Kidney tubule cell (primary cell): ENCODE measurements at places on chromosomes 5 and 9.

GRCh38 chr9:34964458-34964857, 6.4 kb downstream of the PHF24 start:
- no peak for DNase-seq

GRCh38 chr9:133493428-133493827, 14.5 kb upstream of the SLC2A6 start:
- no peak for DNase-seq

DNA sequence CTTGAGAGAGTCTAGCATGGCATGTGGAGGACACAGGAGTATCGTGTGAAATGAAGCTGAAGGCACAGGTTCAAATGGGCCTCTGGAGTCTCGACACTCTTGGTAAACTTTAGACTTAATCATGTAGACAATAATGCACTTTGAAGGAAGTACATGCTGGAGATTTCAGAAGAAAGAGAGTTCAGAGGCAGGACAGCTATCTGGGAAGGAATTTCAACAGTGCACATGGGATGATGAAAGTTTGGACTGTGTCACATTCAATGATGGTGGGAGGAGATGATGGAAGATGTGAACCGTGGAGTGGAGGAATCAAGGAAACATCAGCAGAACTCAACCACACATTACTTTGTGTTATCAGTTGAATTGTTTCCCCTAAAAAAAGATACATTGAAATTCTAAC, 88.6 kb upstream of the PAPPA start:
- DNase-seq = no peak

DNA sequence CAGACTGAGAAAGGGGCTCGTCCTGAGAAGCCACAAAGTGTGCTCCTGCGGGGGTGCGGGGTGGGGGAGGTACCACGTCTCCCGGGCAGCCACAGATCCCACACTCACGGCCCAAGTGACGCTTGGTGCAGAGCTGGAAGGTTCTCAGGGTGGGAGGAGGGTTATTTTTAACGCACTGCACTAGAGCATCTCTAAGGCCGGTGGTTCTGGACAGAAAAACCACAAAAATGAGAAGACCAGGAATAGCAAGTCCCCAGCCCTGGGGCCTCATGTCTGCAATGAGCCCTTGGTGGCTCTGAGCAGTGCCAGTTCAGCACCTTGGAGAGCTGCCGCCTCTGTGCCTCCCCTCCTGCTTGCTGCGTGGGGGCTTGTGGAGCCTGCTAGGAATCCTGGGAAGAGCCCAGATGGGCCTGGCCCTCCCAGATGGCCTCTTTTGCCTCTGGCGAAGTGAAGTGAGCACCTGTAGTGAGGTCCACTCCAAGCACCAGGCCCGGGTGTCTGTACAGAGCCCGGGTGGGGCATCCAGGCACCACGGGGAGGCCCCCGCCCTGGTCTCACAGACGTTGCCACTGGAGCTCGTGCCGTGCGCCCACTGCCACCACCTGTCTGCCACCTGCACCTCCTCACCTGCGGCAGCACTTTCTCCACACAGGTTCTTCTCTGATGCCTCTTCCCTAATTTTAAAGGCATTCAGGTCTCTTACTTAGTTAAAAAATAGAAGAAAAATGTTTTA, 48.9 kb upstream of the CACNA1B start:
- no peak for DNase-seq

- DNase-seq = peak; percentile 40
Measured at GRCh38 chr5:126718236-126718868, 58.6 kb upstream of the LMNB1 start.

GRCh38 chr5:166018716-166019115, 2272.7 kb upstream of the WWC1 start:
- DNase-seq = no peak

- no peak for DNase-seq
Measured at GRCh38 chr9:137953683-137954438, 76.3 kb downstream of the CACNA1B start.

DNA sequence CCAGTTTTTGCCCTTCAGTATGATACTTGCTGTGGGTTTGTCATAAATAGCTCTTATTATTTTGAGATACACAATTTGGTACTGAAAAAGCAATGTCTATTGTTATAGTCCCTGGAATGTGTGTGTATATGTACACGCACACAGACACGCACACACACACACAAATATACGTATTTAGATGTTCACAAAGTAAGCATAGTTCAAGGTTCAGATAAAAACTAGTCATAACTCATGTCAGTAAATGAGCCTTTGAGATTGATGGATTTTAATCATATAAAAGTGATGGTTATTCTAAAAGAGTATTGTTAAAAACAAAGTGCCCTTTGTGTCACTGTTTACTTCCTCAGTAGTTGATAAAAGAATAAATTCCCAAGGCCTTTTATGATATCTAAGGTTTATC, 147.3 kb downstream of the PARP8 start:
- DNase-seq = no peak

- DNase-seq = no peak
Measured at GRCh38 chr5:125411071-125411743, 664.8 kb upstream of the ZNF608 start.

DNA sequence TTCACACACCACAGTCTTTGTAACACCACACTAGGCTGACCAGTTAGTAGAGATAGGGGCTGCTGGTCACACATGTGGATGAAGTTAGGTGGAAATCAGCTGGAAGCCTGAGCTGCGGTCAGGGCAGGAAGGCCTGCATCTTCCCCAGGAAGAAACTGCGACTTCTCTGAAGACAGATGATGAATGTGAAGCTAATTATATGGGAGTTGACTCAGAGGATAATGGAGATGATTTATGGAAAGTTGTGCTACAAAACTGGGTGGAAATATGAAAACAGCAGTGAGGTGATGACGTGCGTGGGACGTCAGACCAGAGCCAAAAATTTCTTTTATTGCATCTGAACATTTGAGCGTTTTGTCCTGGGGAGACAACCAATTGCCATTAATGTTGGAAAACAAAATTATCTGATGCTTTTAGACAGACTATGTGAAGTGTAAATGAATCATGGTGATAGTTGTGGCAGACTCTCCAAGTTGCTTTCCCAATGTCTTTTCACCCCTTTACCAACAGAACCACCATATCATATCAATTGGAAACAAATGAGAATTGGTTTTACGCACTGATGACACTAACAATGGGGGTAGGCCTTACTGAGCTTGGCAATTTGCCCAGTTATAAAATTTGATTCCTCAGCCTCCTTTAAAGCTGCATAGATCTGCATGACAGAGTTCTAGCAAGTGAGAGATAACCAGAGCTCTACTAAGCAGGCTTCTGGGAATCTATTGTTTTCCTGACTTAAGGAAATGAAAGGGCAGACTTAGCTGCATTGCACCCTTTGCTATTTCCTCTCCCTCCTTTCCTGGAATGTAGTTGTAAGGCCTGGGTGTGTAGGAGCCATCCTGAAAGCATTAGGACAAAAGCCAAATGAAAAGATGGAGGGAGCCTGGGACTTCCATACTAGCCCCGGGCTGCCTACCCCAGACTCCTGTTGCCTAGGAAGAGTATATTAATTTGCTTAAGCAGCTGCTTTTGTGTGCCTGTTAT, 84.0 kb downstream of the RAB3C start:
- DNase-seq = no peak

GRCh38 chr9:133714606-133715294, 23.4 kb downstream of the SARDH start:
- peak; percentile 17 for DNase-seq

- peak; percentile 28 for DNase-seq
Measured at GRCh38 chr9:26789959-26790358, 102.6 kb downstream of the CAAP1 start.

- no peak for DNase-seq
Measured at GRCh38 chr5:123813264-123813663, 301.3 kb downstream of the CSNK1G3 start.

DNA sequence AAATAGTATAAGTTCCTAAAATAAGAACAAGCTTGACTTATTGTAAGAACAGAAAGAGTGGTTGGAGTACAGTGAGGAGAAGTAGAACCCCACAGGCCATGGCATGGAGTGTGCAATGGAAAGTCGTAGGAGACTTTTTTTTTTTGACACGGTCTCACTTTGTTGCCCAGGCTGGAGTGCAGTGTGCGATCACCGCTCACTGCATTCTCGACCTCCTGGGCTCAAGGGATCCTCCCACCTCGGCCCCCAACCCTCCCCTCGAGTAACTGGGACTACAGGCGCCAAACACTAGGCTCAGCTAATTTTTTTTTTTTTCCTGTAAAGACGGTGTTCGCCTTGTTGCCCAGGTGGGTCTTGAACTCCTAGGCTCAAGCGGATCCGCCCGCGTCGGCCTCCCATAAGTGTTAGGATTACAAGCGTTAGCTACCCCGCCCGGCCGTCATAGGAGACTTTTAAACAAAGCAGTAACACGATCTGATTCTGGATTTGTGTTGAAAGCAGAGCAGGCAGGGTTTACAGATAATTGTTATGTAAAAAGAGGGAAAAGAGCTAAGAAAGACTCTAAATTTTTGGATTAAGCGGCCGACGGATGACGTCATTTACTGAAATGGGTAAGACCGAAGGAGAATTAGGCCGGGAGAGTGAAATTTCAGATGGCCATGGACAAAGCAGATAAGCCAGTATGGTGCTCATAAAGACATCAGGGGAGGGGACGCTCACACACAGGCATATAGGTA, 752 bp downstream of the TSTD2 start:
- DNase-seq = no peak

DNA sequence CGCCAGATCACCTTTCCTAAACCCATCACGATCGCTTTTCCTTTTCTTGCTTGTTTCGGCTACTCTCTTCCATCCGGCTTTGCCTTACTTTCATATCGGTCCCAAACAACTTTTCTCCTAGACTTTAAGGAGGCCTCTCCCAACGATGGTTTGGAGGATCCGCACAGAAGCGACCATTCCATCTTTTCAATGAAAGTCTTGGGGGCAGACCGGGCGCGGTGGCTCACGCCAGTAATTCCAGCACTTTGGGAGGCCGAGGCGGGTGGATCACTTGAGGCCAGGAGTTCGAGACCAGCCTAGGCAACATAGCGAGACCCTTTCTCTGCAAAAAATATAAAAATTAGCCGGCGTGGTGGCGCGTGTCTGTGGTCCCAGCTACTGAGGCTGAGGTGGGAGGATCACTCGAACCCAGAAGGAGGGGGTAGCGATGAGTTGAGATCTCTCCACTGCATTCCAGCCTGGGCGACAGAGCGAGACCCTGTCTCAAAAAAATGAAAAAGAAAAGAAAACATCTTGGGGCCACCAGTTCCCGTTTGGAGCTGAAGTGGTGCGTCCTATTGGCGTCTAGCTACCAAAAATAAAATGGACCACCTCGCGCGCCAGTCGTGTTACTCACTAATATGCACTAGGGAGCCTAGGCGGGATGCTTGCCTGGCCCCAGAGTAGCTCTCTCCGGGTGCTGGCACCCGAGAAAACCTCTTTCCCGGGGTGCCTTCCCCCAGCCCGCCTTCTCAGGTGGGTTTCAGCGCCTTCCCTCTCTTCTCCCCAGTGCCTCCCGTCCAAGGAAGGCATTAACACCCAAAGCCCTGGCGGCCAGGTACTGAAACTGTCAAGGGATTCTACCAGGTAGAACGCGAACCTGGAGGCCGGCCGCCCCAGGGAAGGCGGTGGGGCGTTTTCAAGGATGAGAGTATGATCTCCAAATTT, 800 bp upstream of the AP3B1 start:
- DNase-seq = peak; percentile 65

DNA sequence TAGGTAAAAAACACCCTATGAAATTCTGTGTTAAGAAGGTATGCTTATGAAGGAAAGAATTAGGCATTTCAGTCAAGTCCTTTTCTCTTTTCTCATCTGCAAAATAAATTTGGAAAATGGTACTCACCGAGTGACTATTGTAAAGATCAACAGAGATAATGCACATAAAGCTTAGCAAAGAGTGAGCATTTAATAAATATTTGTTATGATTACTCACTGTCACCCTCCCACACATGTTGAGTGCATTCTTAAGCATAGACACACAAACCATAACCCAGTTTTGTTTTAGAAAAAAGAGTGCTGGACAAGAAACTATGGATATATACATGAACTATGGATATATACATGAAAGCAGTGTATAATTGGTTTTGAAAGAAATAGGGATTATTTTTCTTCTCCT, 54.7 kb upstream of the PRLR start:
- no peak for DNase-seq

- no peak for DNase-seq
Measured at GRCh38 chr9:138101444-138102234, 224.1 kb downstream of the CACNA1B start.

DNA sequence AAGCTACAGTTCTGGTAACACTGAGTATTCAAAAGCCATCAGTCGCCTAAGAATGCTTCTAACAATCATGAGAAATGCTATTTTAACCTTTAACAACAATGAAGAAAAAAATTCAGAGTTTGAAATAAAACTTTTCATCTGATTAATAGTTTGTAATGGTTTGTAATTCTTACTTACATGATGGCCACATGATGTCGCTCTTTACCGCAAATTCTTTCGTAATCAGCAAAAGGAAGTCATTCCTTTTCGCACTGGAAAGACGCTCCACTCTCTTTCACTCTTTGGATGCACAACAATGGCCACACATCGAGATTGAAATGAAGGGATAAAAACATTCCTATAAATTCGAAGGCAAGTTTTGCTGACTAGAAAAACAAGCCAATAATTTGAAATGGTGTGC, at the start of gene PCDHA7:
Gene PCDHA7, plus strand, starts transcription at position 277 of the 400 bp plus-strand sequence. Its CDS starts 115 bp downstream, at position 392.
- peak; percentile 28 for DNase-seq

DNA sequence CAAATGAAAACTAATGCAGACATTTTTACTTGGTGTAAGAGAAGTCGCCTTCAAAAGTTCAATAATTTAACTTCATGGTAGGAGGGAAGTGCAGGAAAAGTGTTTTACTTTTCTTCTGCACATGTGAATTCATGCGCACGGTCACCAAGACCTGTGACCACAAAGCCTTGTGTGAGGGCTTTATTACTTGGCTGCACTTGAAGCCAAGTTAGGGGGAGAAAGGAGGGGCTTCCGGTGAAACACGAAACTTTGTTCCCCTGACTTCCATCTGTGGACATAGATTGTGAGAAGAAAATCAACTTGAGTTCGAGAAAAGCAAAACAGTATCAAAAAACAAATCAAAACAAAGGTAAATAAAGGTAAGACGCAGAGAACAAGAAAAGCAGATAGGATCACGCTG, 239.9 kb downstream of the ROR2 start:
- DNase-seq = no peak
